Effector memory CD4-positive, alpha-beta T cell (primary cell): ENCODE measurements at places on chromosomes 7 and 10.

DNA sequence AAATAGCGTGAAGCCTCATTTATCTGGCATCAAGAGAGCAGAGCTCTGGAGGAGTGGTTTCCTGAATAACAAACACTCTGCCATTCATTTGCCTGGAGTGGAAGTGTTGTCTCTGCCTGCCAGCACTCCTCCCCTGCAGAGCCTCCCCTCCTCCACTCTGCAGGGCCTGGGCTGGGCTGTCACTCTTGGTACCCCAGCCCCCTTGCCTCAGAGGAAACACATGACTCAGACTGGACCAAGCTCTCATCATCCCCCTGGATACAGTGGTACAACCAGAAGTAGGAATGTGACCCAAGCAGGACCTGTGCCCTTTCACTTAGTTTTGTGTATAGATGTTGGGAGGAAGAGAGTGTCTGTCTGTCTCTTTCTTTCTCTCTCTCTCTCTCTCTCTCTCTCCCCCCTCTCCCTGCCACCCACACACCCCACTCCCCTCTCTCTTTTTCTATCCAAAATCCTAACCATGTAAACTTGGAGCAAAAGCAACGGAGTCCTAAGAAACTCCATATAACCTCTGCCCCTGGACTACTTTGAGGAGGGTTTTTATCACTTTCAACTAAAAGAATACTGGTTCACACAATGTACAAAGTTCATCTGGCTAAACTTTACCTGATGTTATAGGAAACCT, 43.9 kb downstream of the DOCK4 start:
- DNase-seq, result no peak

- DNase-seq, result no peak
Observed at GRCh38 chr10:106722524-106722923, 442.0 kb downstream of the SORCS1 start.

DNA sequence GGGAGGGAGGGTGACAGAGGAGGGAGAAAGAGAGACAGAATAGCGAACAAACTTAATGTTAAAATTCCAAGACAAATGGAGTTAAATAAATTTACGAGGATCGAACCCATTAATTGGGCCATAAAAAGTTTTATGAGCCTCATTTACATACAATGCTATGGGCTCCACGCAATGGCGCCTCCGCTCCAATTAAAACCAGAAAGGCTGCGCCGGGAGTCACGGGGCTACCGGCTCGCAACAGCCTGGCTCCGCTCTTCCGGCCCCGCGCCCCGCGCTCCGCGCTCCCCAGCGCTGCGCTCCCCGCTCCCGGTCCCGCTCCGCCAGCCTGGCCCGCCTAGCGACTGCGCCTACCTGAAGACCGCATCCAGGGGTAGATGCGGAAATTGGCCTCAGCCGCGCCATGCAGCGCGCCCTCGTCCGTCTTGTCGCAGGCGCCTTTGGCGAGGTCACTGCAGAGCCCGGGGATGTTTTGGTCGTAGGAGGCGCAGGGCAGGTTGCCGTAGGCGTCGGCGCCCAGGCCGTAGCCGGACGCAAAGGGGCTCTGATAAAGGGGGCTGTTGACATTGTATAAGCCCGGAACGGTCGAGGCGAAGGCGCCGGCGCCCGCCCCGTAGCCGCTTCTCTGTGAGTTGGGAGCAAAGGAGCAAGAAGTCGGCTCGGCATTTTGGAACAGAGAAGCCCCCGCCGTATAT, 513 bp downstream of the HOXA7 start:
- no peak for DNase-seq

GRCh38 chr7:110762546-110763225, 328.2 kb upstream of the LRRN3 start:
- DNase-seq, result no peak

DNA sequence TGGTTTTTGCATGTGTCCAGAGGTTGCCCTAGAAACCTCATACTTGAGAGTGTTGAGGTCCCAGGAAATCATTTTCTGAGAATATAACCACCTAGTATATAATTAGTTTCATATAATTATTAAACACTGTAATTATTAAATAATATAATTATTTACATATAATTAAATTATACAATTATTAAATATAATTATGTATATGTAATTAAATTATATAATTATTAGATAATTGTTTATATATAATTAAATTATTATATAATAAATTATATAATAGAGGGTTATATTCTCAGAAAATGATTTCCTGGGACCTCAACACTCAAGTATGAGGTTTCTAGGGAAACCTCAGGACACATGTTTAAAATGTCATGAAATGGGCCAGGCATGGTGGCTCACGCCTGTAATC, 27.6 kb downstream of the SCRN1 start:
- no peak for DNase-seq

DNA sequence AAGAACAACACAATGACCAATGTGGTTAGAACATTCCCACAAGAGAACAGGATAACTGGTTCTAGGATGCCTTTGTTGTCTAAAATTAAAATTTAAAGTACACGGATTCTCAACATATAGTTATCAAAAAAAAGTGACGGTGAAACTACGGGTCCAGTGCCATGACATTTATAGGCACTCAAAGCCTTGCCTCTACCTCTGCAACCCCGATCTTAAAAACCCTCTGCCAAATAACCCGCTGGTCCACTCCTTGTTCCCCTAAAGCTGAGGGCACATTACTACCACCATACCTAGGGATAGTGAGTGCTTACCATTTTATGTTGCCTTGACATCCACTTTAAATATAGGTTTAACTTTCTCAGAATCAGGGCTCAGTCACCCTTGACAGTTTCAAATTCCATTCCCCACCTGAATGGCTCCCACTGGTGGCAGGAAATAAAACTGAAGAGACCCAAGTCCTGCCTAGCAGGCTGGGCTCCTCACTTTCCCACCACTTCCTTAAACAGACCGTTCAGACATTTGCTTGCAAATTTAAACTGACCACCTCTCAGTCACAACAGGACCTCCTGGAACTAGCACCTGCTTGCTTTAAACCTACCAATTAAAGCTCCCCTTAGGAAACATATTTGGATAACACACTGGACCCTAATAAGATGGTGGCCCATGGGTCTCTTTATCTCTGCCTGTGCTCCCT, 169.9 kb upstream of the ASAH2 start:
- DNase-seq, result no peak

GRCh38 chr10:125009661-125010161, 67.8 kb downstream of the ZRANB1 start:
- DNase-seq, result no peak

DNA sequence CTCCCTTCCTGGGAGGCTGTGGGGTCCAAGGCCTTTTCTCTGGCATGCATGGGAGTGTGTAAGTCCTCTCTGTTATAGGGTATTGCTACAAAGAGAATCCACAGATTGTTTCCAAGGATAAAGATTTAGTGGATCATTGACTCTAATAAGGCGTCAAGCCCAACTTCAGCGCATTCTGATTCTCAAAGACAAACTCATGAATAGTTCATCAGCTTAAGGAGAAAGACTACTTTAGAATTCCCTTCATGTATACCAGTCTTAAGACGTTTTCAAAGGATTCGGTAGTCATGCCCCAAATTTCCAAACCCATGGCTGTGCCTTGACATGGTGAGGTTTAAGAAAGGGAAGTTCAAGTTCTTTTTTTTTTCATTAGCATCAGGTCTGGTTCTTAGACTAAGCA, 46.6 kb upstream of the ABLIM1 start:
- no peak for DNase-seq

DNA sequence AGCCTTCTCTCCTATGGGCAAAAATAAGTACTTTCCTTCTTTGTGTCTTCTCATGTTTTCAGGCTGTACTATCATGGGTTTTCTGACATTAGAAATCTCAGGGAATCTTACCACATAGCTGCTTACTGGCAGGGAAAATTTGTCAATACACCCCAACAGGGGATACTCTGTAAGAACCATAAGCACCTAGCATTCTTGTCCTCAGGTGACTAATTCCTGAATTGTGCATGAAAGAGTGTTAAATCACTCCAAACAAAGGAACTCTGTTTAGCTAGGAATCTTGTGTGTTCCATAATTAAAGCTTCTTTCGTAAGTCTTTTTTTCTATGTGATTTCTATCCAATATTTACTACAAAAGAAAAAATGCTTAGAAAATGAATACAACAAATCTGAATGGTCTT, 206.7 kb upstream of the POT1 start:
- DNase-seq, result no peak

DNA sequence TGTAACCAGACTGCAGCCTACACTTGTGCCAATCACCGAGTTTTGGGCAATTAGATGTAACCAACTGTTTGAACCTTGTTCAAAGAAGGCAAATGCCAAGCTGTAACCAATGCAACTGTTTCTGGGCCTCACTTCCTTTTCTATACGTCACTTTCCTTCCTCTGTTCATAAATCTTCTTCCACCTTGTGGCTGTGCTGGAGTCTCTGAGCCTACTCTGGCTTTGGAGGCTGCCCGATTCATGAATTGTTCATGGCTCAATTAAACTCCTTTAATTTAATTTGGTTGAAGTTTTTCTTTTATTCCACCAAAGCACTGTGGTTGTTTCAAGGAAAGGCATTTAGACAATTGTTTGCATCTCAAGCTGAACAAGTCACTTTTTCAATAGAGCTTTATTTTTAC, 43.5 kb upstream of the UCN3 start:
- no peak for DNase-seq

GRCh38 chr7:27419581-27420177, 177.1 kb downstream of the EVX1 start:
- DNase-seq, result no peak

DNA sequence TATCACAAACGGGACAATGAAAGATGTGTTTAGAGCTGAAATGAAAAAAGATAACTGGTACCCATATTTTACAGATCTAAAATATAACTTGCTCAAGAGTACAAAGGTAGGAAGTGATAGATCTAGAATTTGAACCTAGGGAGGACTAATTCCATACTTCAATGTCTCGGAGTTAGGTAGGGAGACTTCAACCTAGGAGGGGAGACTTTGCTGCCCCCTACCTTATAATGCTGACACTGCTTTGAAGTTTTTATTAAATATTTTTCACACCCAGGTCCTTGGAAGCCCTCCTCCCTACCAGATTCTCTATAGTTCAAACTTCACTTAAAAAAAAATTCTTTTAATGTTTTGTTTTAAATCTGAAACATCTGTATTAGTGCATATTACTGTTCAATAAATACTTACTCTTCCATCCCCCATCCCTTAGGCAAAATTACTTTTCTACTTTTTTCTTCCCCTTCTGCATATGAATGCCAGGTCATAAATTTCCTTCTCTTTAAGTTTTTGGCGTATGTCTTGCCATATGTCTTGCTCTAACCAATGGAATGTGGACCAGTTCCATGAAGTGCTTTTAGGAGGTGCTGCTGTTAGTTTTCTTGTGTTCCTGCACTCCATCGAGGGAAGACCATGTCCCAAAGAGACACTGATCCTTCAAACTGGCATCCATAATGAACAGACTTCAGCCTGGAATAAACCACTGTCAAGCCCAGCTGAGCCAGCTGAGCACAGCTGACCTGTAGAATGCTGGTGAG, 57.8 kb downstream of the MICU1 start:
- no peak for DNase-seq

DNA sequence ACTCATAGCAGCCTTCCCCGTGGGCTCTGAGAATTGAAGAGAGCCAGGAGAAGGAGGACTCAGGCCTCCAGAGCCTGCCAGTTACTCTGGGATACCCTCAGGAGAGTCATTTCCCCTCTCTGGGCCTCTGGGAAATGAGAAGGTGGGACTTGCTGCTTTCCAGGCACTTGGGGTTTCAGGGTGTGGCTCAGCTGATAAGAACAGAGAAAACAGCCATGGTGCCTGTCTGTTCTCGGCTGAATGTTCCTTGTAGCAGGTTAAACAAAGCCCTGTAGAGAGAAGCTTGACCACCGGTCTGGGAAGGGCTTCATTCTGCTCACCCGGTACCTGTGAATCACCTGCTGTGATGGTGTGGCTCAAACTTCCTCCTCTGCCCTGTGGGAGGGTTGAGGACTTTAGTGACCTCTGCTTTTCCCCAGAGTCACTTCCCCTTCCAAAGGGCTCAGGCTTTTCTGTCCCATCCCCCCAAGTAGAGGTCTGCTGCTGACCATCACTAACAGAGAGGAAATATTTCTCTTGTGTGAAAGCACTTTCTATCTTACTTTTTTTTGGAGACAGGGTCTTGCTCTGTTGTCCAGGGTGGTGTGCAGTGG, 212.4 kb upstream of the GALNT17 start:
- DNase-seq, result no peak

DNA sequence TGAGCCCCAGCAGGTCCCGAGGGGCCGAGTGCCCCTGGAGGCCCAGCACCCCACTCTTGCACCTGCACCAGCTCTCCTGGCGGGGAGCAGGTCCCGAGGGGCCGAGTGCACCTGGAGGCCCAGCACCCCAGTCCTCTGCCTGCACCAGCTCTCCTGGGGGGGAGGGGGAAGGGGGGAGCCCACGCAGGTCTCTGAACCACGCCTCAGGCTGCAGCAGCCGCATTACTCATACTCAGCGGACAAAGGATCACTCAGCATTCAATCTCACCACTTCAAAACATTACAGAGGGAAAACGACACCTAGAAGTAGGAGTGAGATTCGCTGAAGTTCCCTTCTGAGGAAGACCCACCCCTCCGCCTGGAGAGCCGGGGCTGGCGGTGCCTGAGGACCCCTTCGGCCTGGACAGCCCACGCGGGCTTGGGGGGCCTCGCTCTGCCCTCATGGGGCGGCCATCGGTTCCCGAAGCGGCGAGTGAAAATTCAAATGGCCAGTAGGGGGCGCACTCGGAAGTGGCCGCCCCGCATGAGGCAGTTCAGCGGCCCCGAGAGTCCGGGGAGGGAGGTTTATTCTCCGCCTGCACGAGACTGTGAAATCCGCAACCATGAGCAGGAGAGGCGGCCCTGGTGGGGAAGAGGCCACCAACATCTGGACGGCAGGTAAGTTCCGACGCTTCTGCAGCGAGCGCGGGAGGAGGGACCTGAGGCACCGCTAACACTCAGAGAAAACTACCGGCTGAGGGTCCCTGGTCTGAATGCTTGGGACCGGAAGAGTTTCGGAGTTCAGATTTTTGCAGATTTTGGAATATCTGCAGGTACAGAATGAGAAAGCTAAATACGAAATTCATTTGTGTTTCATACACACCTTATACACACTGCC, 1.1 kb upstream of the GPER1 start:
- DNase-seq, result peak; percentile 40

GRCh38 chr7:24233386-24233785, 50.6 kb upstream of the NPY start:
- DNase-seq, result no peak

- DNase-seq, result no peak
Observed at GRCh38 chr10:16439295-16439694, 2.5 kb downstream of the PTER start.

- DNase-seq, result no peak
Observed at GRCh38 chr7:85041605-85042216, 145.1 kb downstream of the SEMA3D start.

GRCh38 chr7:30898411-30898810, 13.2 kb upstream of the AQP1 start:
- no peak for DNase-seq

GRCh38 chr7:34844936-34845665, 187.1 kb downstream of the NPSR1 start:
- no peak for DNase-seq

DNA sequence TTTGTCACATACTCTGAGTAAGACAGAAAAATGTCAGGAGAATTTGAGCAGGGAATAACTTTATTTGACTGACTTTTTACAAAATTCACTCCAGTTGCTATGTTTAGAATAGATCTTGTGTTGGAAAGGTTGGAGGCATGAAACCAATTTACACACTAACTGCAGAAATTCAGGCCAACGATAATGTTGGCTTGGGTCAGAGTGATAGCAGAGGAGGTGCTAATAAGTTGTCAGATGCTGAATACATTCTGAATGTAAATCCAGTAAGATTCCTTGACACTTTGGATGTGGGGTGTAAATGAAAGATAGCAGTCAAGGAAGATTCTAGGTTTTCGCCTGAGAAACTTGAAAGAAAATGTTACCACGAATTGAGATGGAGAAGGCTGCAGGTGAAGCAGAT, 502.5 kb upstream of the GHITM start:
- DNase-seq, result no peak

GRCh38 chr7:17948526-17949238, 8.4 kb upstream of the SNX13 start:
- no peak for DNase-seq
